ENCODE measurements at places on chromosomes 5 and 9.
A peak's percentile ranks its signal among the peaks of the same experiment; 100 is the strongest.

DNA sequence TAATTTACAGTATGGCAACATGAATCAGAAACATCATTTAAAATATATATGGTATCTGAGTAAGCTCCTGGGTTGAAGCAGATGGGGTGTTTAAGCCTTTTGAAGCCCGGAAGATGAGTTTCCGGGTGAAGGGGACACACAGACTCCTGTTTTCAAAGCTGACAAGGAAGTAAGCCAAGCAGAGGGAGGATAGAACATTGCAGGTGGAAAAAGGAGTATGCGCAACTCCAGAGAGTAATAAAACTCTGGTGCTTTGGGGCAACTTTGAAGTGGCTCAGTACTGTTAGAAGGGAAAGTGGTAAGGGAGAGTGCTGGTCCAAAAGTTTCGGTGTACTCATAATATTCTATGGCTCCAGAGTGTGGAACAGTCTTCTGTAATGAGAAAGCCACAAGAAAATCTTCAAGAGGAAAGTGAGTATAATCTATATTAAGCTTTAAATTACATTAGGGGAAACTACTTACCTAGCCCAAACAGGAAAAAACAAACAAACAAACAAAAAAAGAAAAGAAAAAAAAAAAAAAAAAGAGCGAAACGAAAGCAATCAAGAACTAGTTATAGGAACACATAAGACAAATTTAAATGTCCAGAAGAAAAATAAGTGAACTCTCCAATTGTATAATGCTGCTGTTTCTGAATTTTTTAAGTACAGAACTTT lies 2.3 kb upstream of the ST8SIA4 start:
- DNase-seq = no peak

- no peak for DNase-seq
These were observed 393.7 kb upstream of the IRX1 start for GRCh38 chr5:3201941-3202340.

- DNase-seq = peak; percentile 68
These were observed 278.1 kb upstream of the CDH18 start for GRCh38 chr5:20266066-20266465.

- DNase-seq = peak; percentile 93
These were observed 374.1 kb downstream of the PLK2 start for GRCh38 chr5:58085800-58086199.

DNA sequence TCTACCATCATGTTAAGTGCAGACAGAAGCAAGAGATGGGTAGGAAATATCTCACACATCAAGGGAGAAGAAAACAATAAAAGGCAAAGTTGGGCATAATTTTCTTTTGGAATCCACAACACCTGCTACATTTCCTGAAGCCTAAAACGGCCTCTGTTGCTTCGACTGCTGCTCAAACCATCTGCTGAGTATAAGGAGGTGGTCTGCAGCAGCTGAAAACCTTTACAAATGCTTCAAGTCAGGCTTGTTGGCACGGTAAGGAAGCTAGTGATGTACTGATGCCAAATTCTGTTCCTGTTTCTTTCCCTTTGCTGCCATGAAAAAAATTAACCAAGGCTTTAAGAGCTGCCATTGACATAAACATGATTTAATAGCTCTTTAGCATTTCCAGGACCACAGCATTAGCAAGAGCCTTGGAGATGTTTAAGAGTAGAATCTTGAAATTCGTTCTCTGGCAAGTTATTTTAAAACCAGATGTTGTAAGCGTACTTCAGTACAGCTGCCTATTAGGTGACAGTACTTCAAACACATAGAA lies 75.6 kb downstream of the DMRTA1 start:
- DNase-seq = no peak

DNA sequence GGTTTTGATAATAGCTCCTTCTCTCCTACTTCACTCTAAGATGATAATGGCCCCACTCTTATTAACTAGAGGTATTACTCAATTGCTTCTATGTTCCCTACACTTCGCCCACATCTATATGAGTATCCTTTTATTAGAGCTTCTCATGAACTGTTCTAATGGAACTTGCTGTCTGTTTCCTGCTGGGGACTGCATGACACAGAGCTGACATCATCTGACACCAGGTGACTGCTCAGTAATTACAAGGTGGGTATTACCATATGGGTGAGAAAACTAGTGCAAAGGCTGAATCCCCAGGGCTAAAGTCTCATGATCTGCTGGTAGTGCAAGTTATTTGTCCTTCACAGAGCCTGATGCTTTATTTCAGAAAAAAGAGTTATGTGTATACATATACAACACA lies 146.2 kb upstream of the PLCXD3 start:
- no peak for DNase-seq

GRCh38 chr5:119049824-119050449 lies 20.9 kb upstream of the DMXL1 start:
- peak; percentile 33 for DNase-seq

DNA sequence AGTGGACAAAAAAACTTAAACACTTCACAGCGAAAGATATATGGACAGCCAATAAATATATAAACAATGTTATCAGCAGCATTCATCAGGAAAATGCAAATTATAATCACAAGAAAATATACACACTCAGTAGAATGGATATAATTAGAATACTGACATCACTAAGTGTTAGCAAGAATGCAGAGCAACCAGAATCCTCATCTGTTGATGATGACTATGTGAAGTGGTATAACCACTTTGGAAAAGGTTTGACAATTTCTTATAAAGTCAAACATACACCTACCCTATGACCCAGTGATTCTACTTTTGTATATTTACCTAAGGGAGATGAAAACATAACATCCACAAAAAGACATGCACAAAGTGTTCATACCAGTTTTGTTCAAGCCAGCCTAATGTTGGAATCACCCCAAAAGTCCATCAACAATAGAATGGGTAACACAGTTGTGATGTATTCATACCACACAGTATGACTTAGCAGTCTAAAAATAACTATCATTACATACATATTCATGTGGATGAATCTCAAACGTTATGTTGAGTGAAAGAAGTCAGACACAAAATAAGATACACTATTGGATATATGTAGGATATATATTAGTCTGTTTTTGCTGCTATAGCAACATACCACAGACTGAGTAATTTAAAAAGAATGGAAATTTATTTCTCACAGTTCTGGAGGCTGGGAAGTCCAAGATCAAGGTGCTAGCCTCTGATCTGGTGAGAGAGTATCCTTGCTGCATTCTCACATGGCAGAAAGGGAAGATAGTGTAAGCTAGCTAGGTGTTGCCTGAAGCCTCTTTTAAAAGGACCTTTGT lies 148.8 kb upstream of the ADAMTSL1 start:
- no peak for DNase-seq

DNA sequence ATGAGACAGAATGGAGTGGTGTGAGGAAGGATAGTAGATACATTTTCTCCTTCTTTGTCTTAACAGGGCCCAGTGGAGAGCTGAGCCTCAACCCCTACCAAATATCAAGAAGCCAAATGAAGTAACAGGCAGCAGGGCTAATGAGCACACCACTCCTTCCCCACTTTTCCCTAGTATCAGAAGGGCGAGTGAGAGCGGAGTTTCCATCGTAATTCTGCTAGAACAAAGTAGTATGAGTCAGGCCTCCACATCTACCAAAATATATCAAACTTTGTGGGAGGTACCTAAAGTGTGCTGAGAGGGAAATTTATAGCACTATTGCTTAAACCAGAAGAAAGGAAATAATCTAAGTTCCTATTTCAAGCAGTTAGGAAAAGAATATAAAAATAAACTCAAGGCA lies 769.0 kb upstream of the RGMB start:
- DNase-seq = no peak

DNA sequence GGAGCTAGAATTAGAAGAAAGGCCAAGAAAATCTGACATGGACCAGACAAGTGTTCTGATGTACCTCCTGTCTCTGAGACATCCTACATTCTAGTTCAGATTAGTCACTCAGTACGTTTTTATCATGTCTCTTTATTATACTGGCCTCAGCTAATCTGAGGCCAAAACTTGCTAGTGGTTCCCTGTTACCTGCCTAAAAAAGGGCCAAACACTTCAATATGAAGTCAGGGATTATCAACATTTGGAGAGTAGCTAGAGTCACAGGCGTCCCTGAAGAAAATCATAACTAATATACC lies 587.4 kb downstream of the PRELID2 start:
- DNase-seq = no peak

GRCh38 chr9:90909225-90909624 lies 107.6 kb downstream of the SYK start:
- DNase-seq = no peak

- peak; percentile 67 for DNase-seq
These were observed 547.6 kb upstream of the WWC1 start for GRCh38 chr5:167743695-167744464.

DNA sequence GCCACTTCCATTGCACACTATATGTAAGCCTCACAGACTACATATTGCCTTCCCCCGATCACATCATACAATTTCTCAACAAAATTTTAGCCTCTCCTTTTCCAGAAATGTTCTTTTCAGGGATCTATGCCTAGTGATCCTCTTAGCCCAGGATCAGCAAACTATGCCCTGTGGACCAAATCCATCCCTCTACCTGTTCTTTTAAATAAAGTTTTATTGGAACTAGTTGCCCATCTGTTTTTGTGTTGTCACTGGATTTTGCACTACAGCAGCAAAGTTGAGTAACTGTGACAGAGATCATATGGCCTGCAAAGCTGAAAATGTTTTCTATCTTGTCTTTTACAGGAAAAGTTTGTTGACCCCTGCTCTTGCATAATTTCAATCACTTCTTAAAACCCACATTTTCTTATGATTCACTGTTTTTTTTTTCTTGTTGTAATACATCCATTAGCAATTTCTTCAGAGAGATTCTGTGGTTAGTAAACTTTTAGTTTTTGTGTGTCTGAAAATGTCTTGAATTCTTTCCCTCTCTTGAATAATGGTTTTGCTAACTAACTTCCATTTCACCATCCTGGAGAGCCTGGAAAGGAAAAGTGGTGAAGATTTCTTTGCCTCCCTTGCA lies 7.1 kb downstream of the TXNDC8 start:
- no peak for DNase-seq

DNA sequence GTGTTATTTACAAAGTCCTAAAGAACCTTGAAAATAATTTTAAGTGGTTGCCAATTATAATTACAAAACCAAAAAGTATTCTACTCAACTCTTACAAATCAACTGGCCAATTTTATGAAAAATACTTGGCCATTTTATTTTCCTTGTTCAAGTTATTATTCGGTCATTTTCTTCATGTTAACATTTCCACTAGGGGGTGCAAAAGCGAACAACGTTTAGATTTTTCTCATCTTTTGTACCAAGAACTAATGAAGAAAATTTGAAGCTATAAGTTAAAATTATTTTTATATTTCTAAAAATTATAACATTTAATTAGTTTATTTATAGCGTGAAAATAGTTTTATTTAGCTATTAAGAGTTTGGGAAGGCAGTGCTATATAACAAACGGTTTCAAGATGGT lies 1453.3 kb downstream of the MAT2B start:
- DNase-seq = no peak

DNA sequence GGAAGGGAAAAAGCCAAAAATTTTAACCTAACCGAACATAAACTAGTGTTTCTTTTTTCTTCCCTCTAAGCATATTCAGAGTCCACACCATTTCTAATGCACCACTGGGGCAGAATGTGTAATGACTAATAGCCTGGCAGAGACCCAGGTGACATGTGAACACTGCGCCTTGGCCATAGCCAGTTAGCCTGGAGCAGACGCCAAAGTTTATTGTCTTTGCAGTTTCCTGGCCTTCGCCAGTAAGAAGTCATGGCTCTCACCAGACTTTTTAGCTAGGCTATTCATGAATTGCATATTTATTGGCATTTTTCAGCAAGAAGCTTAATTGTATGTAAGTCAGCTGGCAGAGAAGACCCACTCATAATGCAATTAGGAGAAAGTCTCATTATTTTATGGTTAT lies 182.8 kb upstream of the SLC27A6 start:
- peak; percentile 34 for DNase-seq

GRCh38 chr9:88396836-88397577 lies 8.8 kb downstream of the SPIN1 start:
- DNase-seq = no peak

GRCh38 chr5:135398160-135398854 lies 724 bp downstream of the MACROH2A1 start:
- DNase-seq = no peak

DNA sequence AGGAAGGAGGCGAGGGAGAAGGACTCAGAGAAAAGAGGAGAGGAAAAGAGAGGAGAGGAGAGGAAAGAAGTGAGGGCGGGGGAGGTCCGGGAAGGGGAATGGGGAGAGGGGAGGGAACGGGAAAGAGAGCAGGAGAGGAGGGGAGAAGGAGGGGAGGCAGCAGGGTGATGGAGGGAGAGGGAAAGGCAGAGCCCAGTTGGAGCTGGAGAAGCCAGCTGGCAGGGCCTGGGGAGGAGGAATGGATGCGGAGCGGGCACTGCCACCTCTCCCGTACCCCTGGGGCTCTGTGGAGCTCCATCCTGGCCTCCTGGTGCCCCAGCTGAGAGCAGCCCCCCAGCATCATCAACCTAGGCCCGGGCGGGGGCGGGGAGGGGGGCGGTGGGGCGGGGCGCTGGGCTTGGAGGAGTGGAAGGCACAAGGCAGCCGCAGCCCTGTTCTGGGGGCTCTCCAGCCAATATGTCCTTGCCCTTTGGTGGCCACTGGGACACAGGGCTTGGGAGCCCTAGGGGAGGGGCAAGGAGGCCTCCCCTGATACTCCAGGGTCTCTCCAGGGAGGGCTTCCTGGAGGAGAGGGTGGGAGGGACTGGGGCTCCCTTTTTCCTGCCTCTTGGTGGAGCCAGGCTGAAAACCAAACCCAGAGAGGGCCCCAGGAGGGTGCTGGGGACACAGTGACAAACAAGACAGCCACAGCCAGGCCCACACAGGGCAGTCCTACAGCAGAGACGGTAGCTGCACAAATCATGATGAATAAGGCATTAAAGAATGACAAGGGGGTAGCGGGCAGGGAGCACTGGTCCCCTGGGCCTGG lies 123.7 kb downstream of the C9orf50 start:
- DNase-seq = no peak

GRCh38 chr9:21104787-21105186 lies 27.0 kb upstream of the IFNB1 start:
- DNase-seq = no peak

- DNase-seq = peak; percentile 70
These were observed 108.3 kb downstream of the EPB41L4A start for GRCh38 chr5:112310746-112311145.

DNA sequence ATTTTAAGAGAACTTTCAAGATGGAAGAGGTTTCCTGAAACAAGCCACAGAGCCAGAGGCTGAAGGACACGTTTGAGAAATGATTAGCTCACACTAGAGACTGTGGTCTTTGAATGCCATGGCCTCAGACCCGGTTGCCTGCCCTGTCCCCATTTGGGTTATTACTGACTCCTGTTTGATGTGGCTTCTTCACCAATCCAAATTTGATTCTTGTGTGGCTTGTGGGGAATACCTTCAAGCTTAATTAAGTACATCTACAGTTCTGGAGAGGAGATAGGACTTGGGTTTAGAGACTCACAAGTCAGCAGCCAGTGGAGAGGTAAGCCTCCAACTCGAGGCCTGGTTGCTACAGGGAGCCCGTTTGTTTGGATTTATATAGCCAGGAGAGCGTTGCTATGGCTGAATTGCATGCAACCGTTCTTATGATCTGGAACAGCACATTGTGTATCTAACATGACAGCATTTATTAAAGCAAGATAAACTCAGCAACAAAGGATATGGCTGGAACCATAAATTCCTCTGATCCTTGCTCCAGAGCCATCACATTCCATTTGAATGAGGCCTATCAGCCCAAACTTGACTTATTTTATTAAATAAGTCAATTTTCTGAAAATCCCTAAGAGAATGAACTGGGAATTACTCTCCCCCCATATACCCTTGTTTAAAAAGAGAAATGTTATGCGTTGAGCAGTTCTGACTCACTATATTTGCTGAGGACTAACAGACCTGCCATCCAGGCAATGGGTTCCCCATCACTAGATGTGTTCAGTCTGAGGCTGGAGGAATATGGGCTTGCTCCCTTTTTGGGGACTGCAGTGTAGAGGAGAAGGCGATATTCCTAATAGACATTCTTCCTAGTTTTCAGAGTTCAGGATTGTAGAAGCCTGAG lies 88.4 kb upstream of the TNFSF8 start:
- DNase-seq = peak; percentile 85

All from NCI-H226 (cell line).